GM04503 (cell line): ENCODE measurements at places on chromosomes 2 and 18.

- no peak for DNase-seq
These were observed 14.8 kb upstream of the SLC66A3 start for GRCh38 chr2:11140492-11140891.

- no peak for DNase-seq
These were observed 299.6 kb downstream of the PAX3 start for GRCh38 chr2:221999166-221999565.

DNA sequence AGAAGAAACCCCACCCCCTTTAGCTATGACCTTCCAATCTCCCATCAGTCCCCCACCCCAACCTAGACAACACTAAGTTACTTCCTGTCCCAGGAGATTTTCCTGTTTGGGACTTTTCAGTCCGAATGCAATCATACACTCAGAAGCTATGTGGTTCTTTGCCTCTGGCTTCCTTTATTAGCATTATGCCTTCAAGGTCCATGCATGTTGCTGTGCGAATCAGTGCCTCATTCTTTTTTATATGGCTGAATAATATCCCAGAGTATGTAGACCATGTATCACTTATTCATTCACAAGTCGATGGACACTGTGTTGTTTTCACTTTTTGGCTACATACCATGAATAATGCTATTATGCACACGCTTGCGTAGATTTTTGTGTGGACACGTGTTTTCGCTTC is 292.1 kb upstream of the HDAC4 start:
- DNase-seq, result no peak

DNA sequence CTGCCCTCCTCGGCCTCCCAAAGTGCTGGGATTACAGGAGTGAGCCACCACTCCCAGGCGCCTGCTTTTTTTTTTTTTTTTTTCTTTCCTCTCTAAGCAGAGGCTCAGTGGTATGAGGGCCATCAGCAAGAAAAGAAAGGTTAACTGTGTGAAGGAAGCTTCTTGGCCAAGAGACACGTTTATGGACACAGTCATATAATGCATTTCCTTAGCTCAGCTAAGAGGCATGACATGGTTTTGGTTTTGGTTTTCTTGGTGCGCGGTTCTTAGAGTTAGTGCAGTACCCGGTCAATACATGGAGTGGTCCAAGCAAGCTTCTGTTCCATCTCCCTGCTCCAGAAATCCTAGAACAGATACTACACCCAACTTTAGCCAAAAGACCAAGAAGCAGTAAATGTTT is 42.6 kb downstream of the RALBP1 start:
- no peak for DNase-seq

- no peak for DNase-seq
These were observed 2.5 kb downstream of the RTN4 start for GRCh38 chr2:55047677-55048299.

GRCh38 chr2:127360242-127360641 is 27.5 kb downstream of the MAP3K2 start:
- no peak for DNase-seq

GRCh38 chr18:48294899-48295585 is 114.1 kb downstream of the ZBTB7C start:
- DNase-seq, result no peak

GRCh38 chr2:189134485-189134884 is 45.1 kb downstream of the COL5A2 start:
- DNase-seq, result no peak

DNA sequence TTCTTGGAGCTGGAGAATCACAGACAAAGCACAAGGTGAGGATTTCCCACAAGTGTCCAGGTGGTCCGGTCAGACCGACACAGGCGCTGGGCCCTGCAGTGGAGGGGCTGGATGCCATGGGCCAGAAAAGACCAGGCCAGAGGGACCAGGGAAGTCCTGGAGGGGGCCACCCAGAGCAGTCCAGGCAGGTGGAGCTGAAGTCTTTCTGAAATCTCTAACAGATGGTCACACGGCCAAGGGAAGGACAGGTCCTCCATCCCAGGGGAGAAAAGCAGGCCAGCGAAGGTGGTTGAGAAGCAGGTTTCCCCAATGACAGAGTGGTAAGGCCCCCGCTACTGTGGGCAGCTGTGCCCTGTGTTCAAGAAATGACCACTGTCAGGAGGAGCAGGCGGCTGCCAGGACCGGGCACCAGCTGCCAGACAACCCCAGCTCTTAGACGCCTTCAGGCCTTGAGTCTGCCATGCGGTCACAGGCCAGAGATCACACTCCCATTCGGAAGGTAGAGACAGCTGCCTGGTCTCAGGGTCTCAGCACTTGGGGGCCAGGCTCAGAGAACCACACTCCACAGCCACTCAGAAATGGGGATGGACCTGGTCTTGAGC is 25.9 kb downstream of the HS1BP3 start:
- DNase-seq, result no peak

- DNase-seq, result no peak
These were observed 242.4 kb downstream of the GCA start for GRCh38 chr2:162586311-162586710.

- DNase-seq, result no peak
These were observed 163.8 kb upstream of the HDAC4 start for GRCh38 chr2:239564587-239564986.

DNA sequence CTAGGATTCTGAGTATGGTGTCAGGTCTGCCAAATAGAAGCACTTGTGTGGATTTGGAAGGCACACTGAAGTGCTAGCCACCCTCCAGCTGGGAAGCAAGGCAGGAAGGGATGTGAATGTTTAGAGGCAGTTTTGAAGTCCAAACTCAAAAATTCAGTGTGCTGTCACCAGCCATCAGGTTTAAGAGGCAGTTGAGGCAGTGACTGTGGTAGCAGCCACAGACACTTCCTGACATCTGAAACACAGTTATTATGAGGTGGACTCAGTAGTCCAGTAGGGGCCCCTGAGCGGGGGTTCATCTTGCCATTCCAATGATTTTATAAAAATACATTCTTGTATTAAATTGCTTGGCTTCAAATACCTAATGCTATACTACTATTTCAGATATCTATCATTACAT is 13.4 kb upstream of the DOCK10 start:
- no peak for DNase-seq

DNA sequence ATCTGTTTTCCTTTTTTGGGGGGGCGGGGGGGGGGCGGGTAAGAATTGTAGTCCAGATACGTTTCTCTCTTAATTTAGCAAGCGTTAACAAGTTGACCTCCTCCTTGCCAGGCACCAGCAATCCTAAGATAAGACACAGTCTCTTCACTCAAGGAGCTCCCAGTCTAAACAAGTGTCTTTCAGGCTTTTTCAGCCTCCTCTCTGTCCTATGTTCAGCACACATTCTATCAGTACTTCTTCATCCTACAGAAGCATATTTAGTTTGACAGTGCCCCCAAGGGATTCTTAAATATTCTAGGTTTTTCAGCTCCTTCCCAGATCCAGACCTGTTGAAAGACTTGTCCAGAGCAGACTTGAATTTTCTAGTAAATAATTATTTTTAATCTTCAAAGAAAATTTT is 2.7 kb downstream of the PPP1CB start:
- no peak for DNase-seq

- peak; percentile 59 for DNase-seq
These were observed 266.2 kb downstream of the TMX3 start for GRCh38 chr18:68448736-68449135.

DNA sequence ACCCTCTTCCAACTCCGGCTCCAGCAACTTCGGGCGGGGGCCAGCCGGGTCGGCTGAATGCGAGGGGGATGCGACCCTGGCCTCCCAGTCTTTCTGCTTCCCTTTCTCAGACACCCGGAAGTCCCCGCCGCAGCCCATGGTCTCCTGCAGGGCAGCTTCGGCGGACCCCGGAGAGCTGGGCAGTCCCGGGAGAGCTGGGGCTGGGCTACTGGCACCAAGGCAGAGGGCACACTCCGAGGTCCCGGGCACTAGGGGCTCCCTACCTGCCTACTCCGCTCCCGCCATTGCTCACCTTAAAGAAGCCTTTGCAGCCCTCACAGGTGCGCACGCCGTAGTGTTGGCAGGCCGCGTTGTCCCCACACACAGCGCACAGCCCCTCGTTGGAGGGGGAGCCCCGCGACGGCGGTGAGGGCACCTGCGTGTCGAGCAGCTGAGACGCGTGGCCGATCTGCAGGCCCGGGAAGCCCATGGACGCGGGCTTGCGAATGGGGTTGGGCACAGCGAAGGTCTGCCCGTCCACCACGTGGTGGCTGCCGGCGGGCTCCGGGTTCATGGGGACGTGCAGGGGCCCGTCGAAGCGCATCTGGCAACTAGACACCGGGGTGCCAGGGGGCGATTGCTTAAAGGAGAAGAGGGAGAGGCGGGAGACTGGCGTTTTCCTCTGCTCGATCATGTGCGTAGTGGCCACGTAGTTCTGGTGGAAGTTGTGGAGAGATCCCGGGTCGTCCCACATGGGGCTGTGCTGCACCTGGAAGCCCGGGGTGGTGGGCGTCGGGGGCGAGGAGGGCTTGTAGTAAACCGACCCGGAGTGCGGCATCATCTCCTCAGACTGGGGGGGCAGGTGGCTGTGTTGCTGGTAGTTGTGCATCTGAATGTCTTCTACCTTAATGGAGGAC is 3.2 kb downstream of the NR4A2 start:
- DNase-seq, result no peak

GRCh38 chr2:2793514-2793913 is 462.4 kb upstream of the MYT1L start:
- DNase-seq, result no peak

- no peak for DNase-seq
These were observed 185.6 kb upstream of the COL3A1 start for GRCh38 chr2:188788621-188789020.

DNA sequence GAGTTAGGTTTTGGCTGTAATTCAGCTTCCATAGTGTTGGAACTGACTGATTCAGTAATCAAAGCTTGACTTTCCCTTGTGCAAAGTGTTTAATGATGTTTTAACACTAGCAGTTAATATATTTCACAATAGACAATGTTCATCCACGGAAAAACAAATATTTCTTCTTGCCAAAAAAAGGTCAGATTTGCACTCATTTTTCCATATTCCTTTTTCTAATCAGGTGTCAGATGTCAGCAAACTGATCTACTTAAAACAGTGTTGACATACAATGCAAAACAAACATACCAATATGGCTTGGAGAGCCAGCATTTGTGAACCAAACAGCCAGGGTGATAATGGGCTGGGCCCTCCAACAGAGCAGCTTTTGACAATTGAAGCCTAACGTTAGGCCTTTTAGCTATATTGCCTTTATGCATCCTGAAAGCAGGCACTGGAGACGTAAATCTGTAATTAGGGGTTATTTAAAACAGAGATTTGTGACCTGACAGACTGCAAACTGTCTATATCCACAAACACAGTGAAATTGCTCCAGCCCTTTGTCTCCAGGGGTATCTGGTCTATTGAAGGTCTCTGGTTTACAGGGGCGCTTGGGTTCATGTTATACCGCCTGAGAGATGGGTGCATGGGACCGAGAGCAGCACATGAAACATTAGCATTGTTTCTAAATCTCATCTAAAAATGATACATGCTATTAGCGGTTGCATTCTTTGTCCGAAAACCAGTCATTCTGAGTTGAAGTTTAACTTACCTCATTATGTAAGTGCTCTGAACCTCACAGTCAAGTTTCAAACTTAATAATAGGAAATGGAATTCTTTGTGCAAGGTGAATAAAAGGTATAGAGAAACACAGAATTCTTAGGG is 7.1 kb upstream of the CDCA7 start:
- DNase-seq, result no peak

DNA sequence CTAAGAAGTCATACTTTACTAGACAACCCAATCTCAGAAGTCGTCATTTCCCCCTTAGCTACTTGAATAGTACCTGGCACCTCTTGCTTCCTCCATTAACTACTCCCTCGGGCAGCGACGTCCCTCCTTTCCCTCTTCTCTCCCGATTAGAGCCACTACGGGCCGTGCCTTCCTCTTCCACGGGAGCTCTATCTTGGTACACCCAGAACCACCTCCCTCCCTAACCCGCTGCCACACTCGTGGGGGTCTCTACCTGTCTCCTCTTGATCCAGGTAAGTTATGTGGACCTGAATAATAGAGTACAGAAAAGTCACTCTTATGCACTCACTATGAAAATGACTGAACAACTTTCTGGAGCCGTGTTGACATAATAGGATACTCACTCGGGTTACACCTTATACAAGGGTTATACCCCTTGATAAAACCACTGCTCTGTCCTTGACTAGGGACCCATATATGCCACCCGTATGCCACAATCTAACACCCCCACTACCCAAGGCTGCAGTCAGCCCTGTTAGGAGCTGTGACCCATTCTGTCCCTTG is 595 bp upstream of the HDHD2 start:
- no peak for DNase-seq

- no peak for DNase-seq
These were observed 357.6 kb downstream of the RAD51AP2 start for GRCh38 chr2:17160594-17160993.

DNA sequence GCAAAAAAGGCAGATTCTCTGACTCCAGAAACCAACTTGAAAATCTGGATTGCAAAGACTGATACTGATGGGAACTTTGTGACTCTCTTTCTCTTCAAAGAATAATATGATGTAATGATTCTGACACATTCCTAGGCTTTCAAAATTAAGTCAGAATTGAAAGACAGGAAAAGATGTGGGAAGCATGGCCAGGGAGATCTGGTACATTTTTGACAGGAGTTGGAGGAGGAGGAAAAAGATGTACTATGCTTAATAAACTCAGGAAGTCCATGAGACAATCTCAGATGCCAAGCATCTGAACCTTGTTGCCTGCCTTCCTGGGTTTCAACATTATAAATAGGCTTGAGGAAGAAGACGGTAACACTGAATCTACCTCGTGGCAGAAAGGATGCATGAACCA is 34.2 kb downstream of the KLF7 start:
- no peak for DNase-seq

DNA sequence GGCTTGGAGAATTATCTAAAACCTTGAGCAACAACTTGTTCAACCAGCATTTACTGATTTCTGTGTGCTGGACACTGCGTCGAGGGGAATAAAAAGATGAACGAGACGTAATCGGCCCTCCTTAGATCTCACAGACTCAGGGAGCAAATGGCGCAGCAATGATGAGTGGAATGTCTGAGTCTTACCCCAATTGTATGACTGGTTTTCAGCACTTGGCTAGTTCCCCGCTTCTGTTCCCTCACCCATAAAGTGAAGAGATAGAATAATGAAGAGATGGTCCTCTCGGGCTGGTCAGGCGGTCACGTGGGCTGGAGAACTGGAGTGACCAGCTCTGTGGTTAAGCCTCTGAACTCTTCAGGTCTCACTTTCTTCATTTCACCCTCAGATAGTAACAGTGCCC is 17.3 kb upstream of the GATA6 start:
- DNase-seq, result no peak

- DNase-seq, result no peak
These were observed 61.0 kb downstream of the LPIN1 start for GRCh38 chr2:11807156-11808015.

DNA sequence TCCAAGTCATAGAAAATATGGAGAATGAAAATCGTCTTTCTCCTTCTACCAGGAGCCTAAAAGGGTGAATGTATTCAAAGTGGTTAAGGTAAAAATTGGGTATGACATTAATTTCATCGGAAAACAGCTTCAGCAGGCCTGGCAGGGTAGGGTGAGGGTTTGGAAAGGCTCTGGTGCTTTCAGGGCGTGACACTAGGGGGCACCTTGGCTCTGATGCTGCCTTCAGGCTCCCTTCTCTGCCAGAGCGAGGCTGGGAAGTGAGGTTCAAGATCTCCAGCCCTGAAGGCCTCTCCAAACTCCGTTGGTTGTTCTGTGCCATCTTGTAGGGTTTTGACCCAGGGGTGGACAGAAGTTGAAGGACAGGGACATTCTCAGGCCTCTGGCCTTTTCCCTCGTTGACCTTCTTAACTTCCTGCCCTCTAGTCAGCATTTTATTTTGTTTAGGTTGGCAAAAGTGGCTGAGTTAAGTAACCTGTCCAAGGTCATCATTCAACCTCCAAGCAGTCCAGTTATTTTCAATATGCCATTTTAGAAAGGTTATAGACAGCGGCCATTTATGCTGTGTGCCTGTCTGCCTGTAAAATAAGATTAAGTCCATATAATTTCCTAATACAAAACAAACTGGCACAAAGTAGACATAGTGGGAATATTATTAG is 40.3 kb downstream of the EML6 start:
- no peak for DNase-seq
